ENCODE measurements at places on chromosomes 7 and 10. TPM values are rescaled to one million over a fixed set of nuclear protein-coding genes. Genes with fewer than 3 reads are reported as not detected.

The NACAD gene
- 0.53 TPM for total RNA-seq

The CRYGN gene
- 0.13 TPM for total RNA-seq

The WDR11 gene
- total RNA-seq, result 73.1 TPM

The OR2F1 gene
- total RNA-seq, result not detected
